ENCODE measurements at places on chromosomes 12 and 14.
A peak's percentile ranks its signal among the peaks of the same experiment; 100 is the strongest.

- no peak for DNase-seq
Measured at GRCh38 chr12:133038118-133038709, 905 bp downstream of the ZNF84 start.

- DNase-seq: peak; percentile 89
Measured at GRCh38 chr14:88005050-88005481, at the start of gene GPR65. TSS of gene GPR65 (plus strand) at chr14:88005135. CDS start at chr14:88010848, 5,713 bp downstream.

DNA sequence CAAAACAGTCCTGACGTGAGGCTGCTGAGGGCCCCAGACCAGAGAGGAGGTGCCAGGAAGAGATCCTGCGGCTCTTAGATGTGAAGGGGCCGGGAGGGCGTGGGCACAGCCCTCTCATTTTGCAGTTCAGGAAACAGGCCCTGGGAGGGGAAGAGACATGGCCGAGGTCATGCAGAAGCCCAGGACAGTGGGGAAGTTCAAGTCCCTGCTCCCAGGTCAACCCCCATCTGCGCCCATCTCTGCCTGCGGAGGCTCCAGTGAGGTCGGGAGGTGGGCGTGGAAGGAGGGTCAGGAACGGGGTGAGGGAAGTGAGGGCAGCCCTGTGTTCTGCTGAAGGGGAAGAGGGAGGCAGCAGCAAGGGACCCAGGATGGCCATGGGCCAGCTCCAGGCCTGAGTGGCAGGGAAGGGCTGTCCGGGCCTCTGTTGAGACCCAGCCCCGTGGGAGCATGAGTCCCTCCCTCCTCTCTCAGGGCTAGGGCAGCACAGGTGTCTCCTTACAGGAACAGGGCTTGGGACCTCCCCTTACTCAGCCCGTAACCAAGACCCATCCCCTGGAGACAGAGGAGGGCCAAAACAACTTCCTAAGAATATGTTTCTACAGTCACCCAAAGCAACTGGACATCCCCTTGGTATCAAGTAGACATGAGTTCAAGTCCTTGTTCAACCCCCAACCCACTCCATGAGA is 90.8 kb downstream of the LGMN start:
- no peak for DNase-seq

DNA sequence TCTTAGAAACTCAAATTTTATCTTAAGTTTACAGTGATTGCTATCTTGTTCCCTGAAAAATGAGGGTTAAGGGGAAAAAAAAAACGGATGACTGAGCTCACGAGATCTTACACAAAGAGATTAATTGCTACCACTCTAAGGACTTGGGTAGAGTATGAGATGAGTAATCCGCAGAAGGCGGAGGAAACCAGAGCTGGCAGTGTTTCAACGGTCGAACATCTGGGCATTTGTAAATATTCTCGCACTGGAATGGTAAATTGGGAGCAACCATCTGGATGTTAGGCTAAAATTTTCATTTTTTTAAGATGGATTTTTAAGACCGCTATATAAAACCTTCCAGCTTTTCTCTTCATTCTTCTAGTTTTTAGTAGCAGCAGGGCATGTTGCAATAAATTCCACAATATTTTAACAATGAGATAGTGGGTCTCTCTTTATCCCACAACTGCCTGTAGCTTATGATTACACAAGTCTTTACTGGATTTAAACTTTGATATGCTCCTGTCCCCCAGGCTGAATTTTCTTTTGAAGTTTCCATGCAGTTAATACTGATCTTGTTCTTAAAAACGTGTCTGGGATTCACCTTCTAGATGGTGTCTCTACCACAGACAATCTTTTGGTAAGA is 1324.1 kb downstream of the AACS start:
- DNase-seq: no peak

- DNase-seq: no peak
Measured at GRCh38 chr14:99028521-99028920, 243.5 kb downstream of the BCL11B start.

DNA sequence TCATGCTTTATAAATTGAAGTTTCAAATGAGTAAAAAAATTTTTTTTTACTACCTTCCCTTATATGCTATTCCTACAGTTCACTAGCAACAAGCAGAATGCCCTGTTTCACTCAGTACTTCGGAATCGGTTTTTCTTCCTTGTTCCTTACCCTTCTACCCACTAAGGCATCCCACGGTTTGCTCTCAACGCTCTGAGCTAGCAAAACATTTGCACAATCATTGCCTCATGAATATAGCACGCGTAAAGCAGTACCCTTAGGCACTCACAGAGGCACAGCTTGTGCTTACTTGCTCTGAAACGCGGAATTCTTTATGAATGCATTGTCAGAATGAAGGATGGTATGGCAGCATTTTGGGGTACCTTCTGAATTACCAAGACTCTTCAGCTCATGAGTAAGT is 45.0 kb downstream of the PPP1R13B start:
- no peak for DNase-seq

GRCh38 chr12:46483572-46484395 is 111.2 kb upstream of the SLC38A2 start:
- DNase-seq: no peak

DNA sequence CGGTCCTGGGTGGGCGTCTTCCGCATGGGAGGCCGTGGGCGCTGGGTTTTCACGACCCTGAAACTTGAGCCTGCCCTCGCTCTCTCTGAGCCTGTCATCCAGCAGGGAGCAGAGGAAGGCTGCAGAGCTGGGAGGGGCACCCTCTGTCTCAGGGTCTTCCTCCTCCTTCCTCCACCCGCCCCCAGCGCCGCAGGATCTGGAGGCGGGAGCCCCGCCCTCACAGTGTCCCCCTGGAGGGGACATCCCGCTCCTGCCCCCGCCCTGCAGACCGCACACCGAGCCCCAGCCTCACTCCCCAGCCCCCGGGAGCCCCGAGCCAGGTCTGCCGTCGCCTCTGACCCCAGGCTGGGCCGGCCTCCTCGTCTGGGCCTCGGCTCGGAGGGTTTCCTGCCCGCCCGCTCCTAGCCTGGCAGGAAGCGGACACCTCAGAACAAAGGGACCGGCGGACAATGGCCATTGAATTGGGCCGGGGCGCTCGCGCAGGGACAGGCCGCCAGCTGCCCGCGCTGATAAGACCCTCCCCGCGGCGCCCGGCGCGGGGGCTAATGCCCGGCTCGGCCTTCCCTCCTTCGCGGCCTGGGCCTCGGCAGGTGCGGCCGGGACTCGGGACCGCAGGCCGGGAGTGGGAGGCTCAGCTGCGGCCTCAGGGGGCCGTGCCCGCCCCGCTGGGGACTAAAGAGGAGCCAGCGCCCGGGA is 15.3 kb upstream of the NUDT14 start:
- no peak for DNase-seq

DNA sequence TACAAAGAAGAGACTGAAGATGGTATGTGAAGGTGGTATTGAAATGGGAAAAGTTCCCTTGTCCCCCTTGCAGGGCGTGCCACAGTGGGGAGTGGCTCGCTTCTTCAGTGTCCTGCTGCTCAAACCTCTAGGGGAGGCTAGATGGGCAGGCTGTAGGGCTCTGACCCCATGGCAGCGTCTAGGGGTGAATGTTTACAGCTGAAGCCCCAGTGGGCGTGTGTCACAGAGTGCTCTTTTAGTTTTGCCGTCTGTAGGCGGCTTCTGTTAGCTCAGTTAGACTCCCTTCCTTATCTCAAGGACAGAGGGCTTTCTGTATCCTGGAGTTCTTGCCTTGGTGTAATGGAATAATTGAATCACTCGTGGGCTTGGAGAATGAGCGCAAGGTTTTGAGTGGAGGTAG is 266.2 kb downstream of the RAD51B start:
- DNase-seq: no peak

- DNase-seq: no peak
Measured at GRCh38 chr14:52277552-52277951, 10.1 kb downstream of the PTGDR start.

GRCh38 chr12:1471224-1471623 is 123.2 kb downstream of the FBXL14 start:
- no peak for DNase-seq

GRCh38 chr14:99971941-99972747 is 93.1 kb upstream of the EVL start:
- no peak for DNase-seq

DNA sequence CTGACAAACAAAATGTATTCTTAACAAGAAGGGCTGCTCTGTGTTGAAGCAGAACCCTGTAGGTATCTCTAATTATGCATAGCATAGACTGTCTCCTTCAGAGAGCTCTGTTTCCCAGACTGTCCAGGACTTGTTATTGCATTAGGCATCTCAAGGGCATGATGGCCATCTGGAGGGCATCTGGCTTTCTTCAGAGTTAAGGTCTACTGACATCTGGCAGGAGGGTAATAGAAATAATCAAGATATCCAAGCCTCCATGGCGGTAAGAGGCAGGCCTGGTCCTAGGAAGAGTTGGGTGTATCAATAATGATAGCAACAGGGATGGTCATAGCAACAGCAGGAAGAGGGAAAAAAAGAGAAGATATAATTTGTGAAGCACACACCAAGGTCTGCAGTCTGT is 161.2 kb downstream of the TTC8 start:
- no peak for DNase-seq

DNA sequence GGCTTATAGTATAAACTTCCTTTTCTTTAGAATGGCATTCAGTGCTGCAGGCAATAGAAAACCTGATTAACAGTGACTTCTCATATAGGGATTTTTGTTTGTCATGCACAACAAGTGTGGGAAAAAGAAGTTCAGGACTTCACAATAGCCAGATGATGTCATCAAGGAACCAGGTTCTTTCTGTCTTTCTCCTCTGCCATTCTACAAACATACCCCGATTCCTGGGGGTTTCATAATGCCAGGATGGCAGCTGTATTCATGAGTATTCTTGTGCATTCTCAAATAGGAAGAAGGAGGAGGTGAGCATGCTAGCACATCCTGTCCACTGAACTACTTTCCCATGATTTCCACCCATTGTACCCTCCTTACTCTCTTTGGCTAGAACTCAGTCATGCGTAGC is 182.7 kb upstream of the EEA1 start:
- DNase-seq: no peak

- DNase-seq: no peak
Measured at GRCh38 chr14:94341656-94342333, 18.7 kb upstream of the SERPINA6 start.

DNA sequence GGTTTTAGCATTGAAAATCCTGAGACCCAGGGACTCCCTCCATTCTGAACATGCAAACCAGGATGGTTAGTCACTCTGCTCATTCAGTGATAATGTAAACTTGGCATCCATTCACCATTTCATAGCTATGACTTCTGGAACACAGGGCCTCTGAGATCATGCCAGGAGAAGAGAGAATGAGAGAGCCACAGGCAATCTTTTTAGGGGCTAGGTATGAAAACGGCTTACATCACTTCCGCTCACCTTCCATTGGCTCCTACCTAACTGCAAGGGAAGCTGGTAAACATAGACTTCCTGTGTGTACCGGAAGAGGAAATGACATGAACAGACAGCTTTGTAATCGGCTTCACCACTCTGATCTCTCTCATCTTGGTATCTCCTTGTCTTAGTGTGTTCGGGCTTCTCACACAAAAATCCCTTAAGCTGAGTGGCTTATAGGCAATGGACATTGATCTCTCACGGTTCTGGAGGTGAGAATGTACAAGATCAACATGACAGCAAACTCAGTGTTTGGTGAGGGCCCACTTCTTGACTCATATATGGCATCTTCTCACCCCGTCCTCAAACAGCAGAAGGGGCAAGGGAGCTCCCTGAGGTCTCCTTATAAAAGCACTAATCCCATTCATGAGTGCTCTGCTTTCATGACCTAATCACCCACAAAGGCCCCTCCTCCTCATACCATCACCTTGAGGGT is 465.9 kb upstream of the TBX3 start:
- DNase-seq: no peak

- DNase-seq: peak; percentile 18
Measured at GRCh38 chr14:106378191-106378590, 851.8 kb downstream of the TMEM121 start.

GRCh38 chr14:99101855-99102461 is 170.0 kb downstream of the BCL11B start:
- no peak for DNase-seq

DNA sequence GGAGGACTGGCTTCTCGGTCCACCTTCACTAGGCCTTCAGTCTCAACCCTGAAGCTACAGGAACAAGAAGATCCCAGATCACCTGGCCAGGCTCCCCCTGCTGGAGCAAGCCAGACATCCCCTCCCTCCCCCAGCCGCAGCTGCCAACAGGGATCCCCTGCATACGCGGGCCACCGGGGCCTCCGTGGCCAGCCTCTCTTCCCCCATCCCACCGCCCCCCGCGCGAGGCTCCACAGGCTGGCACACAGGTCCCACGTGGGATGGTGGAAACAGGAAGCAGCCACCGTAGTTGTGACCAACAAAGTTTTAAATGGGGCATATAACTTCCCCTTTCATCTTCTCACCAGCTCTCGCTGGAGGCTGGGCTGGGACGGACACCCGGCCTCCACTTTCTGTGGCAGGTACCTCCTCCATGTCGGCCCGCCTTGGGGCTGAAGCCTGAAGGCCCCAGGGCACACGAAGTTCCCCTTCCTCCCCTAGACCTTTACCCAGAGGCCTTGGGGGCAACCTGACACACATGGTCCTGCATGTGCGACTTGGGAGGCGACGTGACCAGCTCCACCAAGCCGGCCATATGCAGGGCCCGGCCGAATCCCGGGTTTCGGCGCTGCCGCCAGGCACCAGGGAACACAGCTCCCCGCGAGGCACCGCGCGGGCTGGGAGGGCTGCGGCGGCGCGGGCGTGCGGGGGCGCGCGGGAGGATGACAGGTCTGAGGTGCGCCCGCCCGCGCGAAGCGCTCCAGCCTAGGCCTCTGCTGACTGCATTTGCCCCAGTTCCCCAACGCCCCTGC is 44.4 kb upstream of the PNMA1 start:
- DNase-seq: peak; percentile 71

GRCh38 chr14:25108959-25109358 is 59.0 kb upstream of the STXBP6 start:
- no peak for DNase-seq

DNA sequence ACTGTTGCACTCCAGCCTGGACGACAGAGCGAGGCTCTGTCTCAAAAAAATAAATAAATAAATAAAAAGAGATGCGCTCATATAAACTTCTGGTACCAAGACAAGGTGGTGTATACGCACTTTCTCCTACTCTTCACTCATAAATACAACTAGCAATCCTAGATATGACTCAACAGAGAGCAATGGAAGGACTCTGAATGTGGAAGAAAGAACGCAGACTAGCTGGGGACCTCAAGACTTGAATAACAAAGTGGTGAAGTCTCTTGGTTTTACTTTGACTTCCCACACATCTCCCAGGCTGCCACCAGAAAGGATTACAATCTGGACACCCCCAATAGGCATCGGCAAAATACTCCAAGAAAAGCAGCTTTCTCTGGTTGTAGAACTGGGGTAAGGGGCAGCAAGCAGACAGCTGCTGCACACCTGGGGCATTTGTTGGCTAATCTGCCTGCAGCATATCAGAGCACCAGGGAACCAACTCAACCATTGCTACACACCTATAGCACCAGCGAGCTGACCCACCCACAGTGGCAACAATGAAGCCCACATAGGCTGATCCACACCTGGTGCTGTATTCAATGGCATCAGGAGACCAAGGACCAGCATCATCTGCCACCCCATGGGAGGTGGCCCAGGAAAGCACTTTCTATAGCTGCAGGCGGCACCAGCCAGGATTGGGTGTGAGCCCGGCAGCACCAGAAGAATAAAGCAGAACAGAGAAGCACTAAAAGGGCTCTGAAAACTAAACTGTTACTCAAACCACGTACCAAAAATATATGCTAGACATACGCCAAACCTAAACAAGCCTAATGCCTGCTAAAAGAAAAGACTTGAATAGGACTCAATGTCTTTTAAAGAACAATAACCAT is 1231.7 kb upstream of the TMEM132C start:
- DNase-seq: no peak

- no peak for DNase-seq
Measured at GRCh38 chr12:116076399-116076798, 201.1 kb downstream of the MED13L start.
